ENCODE measurements at places on chromosomes 12 and 14.

- peak; percentile 1 for DNase-seq
Measured at GRCh38 chr12:21248679-21249078, 86.0 kb downstream of the SLCO1A2 start.

DNA sequence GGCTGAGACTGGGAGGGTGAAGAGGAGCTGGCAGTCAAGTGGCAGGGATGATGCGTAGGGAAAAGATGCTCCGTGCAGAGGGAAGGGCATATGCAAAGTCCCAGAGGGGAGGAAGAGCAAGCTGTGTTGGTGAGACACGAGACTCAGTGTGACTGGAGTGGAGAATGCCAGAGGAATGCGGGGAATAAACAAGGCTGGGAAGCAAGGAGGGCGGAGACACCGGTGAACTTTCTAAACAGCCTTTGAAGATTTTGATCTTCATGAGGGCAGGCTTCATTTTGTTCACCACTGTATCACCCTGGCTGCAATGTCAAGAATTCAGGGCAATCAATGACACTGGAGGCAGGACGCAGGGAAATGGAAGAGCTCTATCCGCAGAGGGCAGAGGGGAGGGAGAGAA lies 535.8 kb downstream of the FUT8 start:
- no peak for DNase-seq

- no peak for DNase-seq
Measured at GRCh38 chr12:65634061-65634460, 190.2 kb upstream of the HMGA2 start.

- DNase-seq: no peak
Measured at GRCh38 chr14:47389535-47389934, 285.9 kb downstream of the MDGA2 start.

DNA sequence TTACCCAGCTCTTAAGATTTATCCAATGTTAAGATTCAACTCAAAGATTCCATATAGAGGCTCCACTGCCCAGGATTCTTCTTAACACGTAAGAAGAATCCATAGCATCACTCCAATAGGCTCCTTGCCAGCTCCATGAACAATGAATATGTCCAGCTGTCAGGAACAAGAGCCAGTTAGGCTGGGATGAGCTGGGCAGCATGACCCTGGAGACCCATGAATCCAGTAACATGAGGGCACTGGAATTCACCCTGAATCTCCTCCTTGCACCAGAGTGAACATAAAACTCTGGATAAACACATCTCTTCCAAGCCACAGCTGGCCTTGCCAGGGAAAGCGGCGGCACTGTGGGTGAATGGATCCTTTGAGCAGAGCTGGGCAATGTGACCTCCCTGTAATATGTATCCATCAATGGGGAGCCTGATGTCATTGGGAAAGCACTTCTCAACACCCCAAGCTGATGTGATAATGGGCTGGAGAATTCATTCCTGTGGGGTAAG lies 24.4 kb upstream of the TC2N start:
- DNase-seq: no peak

DNA sequence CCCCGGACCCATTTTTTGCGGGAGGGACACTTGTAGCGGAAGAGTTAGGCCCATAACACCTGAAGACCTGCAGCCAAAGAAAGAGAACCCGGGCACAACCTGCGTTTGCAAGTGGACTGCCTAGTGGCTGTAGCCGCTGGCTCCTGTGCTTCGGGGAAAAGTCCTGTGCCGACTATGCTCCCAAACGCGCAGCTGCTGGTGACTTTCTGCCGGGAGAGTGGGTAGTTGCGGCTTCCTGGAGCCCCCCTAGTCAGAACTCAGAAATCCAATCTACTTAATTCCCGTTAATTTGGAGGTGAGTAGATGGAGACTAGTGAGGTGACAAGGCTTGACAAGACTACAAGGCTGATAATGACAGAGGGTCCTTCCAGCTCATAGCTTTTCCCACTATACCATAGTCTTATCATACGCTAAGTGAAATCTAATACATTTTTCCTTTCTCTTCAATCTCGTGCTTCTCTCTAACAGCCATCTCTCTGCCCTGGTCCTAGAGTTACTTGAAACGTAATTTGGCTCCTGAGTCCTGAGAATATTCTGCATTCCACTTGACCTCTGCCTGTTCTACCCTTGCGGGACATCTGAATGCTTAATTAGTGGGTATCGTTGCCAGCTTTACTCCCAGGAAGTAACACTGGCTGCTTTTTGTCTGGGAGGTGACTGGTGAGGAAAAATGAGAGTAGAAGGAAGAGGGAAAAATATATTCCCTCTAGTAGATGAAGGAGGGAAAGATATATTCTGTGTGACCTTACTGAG lies 556 bp downstream of the MTHFD1 start:
- no peak for DNase-seq

DNA sequence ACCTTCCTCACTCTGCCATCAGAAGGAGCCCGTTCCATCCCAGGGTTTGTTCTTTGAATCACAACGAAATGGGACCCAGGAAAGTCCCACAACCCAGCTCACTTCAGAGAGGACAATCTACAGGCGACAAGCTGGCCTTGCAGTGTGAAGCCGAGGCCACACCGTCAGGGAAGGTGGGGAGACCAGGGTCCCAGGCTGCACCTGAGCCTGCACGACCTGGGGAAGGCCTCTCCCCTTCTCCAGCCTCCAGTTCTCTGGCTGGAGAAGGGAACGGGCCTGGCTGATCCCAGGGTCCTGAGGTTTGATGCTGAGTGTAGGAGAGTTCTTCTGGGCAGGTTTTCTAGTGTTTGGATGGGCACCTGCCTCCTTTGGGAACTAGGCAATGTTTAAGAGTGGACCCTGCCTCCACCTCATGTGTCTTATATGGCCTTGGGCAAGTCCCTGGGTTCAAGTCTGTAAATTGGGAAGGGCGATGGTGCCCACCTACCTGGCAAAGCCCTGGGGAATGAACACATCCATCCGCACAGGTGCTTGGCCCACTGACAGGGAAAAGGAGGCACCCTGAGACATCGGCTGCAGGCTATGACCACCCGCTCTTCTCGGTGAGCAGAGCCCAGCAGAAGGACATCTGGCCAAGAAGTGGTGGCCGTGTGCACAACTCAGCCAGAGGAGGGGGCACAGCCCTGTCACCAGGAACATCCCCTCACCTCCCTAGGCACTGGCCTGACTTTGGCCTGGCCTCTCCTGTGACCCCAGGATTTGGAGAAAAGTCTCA lies 77.9 kb upstream of the BCL11B start:
- DNase-seq: no peak

GRCh38 chr12:23533265-23533664 lies 416.2 kb downstream of the SOX5 start:
- no peak for DNase-seq

- DNase-seq: no peak
Measured at GRCh38 chr12:6334940-6335450, 6.9 kb downstream of the TNFRSF1A start.

DNA sequence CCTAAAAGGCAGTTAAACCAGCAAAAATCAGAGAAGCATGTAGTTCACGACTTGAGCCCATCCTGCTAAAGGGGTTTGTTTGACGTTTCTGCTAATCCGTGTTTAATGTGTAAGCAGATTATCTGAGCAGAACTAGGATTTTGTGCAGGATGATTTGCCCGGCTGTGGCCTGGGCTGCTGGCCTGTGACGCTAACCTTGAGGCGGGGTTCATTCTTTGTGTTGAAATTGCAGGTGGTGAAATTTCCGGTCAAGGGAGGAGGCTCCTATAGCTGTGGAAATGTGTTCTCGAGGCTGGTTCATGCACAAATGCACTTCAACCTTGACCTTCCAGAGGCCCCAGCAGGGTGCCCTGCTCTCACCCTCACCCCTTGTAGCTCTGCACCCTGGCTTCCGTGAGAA lies 63.7 kb downstream of the SLC24A4 start:
- no peak for DNase-seq

GRCh38 chr12:88241862-88242570 lies 99.9 kb downstream of the TMTC3 start:
- DNase-seq: no peak

DNA sequence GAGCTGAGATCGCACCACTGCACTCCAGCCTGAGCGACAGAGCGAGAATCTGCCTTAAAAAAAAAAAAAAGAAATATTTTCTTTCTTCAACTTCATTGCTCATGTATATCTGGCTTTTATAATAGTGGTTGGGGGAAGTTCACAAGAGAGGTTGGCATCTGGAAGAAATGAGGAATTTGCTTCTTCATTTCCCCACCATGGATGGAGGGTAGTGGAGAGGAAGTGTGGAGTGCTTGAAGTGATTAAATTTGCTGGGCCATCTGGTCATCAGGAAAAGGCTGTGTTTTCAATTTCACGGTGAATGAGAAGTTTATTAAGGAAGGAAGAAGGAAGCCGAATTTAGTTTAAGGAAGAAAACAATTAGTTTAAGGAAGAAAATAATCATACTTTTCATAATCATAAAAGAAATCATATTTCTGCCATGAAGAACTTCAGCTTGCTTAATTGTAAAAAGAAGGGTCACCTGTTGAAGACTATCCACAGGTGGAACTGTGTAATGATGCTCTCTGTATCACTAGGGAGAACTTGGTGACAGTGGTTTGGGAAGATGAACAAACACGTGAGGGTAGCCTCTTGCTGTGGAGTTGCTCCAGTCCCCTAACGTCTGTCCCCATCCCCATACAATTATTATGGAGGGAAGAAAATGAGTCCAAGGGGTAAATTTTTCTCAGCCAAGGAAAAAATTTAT lies 197.3 kb upstream of the ARHGAP5 start:
- no peak for DNase-seq

- peak; percentile 89 for DNase-seq
Measured at GRCh38 chr12:102043928-102044327, 17.9 kb downstream of the WASHC3 start.

- no peak for DNase-seq
Measured at GRCh38 chr14:101557811-101558738, 3.2 kb upstream of the DIO3 start.

DNA sequence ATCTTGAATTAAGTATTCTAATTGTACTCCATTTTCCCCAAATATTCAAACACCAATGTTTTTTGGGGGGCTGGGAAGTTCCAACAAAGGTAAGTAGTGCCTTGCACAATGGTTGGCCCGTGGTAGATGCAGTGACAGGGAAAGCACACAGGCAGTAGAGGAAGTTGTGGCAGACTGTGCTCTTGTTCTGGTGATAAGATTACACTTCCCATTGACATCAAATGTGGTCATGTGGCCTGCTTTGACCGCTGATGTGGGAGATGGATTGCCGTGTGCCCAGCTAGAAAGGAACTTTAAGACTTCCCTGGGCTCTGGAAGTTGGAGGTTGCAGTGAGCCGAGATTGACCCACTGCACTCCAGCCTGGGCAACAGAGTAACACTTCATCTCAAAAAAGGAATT lies 223.8 kb downstream of the VRK1 start:
- no peak for DNase-seq

DNA sequence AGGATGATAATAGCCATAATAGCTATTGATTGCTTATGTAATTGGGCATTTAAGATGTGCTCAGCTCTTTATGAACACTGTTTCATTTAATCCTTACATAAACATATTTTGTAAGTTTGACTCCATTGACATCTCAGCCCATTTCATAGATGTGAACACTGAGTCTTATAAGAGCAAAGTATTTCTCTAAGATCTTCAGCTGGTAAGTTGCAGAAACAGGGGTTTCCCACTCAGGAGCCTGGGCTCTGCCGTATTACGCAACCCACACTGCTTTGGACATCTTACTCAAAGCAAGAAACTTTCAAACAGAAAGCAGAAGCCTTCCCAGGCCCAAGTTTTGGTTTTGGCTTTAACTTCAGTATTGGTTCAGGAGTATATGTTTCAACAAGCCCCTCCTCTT lies 705.1 kb downstream of the MED13L start:
- no peak for DNase-seq

DNA sequence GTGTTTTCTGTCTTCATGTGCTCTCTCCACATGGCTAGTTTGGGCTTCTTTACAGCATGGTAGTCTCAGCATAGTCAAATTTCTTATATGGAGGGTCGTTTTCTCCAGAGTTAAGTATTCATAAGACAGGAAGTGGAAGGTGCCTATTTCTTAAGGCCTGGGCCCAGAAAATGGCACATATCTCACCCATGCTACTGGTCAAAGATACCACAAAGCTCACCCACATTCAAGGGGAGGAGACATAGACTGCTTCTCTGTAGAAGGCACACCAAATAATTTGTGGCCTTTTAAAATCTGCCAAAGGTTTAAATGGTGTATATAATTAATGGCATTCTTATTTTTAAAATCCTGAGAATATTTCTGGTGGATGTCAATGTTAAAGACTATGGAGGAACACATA lies 44.8 kb downstream of the CCDC91 start:
- no peak for DNase-seq

DNA sequence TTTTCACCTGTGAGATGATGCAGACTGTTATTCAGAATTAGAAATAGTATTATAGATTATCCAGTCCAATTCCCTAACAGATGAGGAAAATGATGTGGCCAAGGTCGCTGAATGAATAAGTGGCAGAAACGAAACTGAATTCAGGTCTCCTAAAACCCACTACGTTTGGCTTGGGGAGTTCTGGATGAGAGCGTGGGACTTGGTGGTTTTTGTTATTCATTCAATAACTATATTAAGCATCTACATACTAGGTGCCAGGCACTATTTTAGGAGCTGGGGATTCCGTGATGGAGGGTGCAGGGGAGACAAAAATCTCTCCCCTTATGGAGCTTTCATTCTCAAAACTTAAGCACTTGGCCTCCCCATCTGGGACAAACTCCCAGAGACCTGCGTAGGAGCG lies 813 bp upstream of the CCDC184 start:
- DNase-seq: no peak
